ENCODE measurements at places on chromosomes 4 and X.

DNA sequence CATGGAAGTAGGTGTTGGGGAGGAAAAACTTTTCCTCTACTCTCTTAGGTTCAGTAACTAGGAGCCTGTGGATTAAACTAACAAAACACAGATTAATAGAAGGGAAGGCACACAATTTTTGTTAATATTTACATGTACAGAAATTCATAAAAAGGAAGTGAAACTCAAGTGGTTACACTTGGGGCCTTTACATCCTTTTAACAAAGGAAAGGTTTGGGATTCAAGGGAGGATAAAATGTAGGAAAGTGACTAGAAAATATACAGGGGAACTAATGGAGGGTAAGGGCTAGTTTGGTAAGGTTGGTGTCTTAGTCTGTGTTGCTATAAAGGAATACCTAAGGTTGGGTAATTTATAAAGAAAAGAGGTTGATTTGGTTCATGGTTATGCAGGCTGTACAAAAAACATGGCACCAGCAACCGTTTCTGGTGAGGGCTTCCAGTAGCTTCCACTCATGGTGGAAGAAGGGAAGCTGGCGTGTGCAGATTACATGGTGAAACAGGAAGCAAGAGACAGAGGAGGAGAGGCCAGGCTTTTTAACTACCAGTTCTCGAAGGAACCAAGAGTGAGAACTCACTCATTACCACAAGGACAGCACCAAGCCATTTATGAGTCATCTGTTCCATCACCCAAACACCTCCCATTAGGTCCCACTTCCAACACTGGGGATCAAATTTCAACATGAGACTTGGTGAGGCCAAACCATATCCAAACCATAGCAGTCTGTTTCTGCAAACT, 124.4 kb downstream of the CHRDL1 start:
- no peaks in the 10 kb centered on the region for H3K4me1 ChIP-seq
- no peak overlapping the region for H3K27ac ChIP-seq
- no peaks in the 10 kb centered on the region for H3K36me3 ChIP-seq
- no peak for DNase-seq
- no peak overlapping the region for H3K4me3 ChIP-seq

DNA sequence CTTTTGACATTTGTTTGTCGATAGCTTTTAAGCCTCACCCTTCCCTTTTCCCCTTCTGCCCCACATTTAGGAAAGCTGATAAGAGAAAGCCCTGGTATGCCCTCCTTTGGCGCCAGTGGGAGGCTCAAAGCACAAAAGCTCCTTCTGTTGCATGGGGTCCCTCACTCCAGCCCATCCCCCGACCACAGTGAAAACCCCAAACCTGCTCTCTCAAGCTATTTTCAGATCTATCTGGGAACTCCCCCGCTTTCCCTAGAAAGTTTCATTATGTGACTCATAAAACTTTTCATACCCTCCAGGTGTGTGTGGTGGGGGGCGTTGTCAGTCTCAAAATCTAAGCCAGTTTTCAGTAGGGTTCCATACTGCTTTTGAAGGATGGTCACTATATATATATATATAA, 259.0 kb upstream of the PCDH7 start:
- H3K4me1 ChIP-seq: no peaks in the 10 kb centered on the region
- no peaks in the 10 kb centered on the region for H3K27me3 ChIP-seq
- DNase-seq: no peak
- no peaks in the 10 kb centered on the region for H3K36me3 ChIP-seq
- no peak overlapping the region for H3K4me3 ChIP-seq
- no peak overlapping the region for H3K27ac ChIP-seq

- no peak for DNase-seq
- no peaks in the 10 kb centered on the region for H3K4me1 ChIP-seq
- H3K4me3 ChIP-seq: no peak overlapping the region
- H3K27ac ChIP-seq: no peak overlapping the region
These were observed 109.3 kb upstream of the KLHL13 start for GRCh38 chrX:118225711-118226428.

DNA sequence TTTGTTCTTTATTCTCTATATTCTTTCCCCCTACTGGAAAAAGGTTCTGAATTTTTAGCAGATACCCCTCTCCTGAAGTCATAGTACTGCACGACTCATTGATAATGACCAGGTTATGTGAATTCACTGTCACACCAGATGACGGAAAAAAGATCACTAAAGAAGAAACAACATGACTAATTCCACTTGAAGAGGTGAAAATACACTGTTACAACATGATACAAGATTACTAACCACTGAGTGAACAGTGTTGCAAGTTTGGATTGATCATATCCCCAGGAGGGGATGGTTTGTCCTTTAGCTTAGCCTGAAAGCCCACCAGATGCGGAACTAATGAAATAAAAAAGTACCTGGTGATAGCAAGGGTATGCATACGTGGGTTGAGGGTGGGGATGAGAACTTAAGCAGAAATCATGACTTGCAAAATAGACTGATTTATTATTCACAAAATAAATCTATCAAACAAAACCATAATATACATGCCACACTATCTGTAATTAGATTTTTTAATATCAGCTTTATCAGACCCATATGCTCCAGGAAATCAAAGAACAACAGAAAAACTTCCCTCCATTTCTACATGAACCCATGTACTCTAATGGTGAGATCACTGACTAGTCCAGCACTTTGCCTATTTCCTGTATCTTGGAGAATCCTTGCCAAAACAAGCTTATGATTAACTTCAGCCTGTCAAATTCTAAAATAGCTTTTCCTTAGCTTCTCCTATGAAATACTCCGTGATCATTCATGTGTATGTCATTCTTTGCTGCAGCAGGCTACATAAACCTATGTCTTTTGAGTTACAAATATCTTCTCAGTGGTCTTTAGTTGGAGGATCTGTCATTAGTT, 257.4 kb upstream of the AGA start:
- H3K27me3 ChIP-seq: no peaks in the 10 kb centered on the region
- H3K27ac ChIP-seq: no peak overlapping the region
- H3K36me3 ChIP-seq: no peaks in the 10 kb centered on the region
- H3K4me1 ChIP-seq: no peaks in the 10 kb centered on the region

DNA sequence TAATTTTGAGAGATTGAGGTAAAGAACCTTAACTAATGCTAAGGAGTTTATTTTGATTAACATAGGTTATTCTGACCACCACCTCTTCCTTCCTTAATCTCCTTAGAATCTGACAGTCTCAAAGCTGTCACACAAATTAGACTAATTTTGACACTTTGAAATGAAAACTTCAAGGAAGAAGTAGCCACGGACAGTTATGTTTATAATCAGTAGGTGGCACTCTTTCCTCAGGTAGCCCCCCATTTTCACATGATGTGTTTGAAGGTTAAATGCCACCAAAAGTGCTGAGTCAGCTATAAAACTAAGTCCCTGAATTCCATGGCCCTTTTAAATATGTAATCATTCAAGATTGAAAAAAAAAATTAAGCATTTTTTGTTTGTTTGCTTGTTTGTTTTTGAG, 22.4 kb downstream of the TMEM33 start:
- H3K4me3 ChIP-seq: no peak overlapping the region
- H3K4me1 ChIP-seq: no peaks in the 10 kb centered on the region
- no peak overlapping the region for H3K27ac ChIP-seq
- H3K27me3 ChIP-seq: no peaks in the 10 kb centered on the region
- DNase-seq: no peak

- no peak overlapping the region for H3K27ac ChIP-seq
- no peaks in the 10 kb centered on the region for H3K36me3 ChIP-seq
- no peak for DNase-seq
- H3K4me3 ChIP-seq: no peak overlapping the region
These were observed 97.4 kb downstream of the RASL11B start for GRCh38 chr4:52959541-52959940.

DNA sequence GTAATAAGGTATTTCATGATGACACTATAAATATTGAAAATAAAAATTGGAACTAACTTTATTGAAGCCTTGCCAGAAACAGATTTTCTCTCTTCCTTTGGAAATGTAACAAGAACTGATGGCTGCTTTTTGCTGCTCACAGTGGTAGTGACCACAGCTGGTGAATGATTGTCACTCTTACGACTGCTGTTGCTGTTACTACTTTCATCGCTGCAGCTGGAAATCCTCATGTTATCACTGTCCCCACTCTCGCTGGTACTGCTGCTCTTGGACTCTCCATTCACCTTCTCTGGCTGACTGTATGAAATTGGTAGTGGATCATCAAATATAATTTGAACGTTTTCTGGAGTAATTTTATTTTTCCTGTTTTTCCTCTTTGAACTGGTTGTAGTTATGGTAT, 28.5 kb upstream of the COX18 start:
- H3K27me3 ChIP-seq: no peaks in the 10 kb centered on the region
- DNase-seq: no peak
- no peak overlapping the region for H3K27ac ChIP-seq
- H3K4me3 ChIP-seq: no peak overlapping the region
- H3K36me3 ChIP-seq: peaks cover 5% of the 10 kb centered on the region
- H3K4me1 ChIP-seq: no peaks in the 10 kb centered on the region

- peaks cover 5% of the 10 kb centered on the region for H3K4me1 ChIP-seq
- H3K27ac ChIP-seq: no peak overlapping the region
- H3K27me3 ChIP-seq: no peaks in the 10 kb centered on the region
- DNase-seq: no peak
- H3K36me3 ChIP-seq: no peaks in the 10 kb centered on the region
- no peak overlapping the region for H3K4me3 ChIP-seq
These were observed 141.8 kb downstream of the SHROOM3 start for GRCh38 chr4:76576824-76577223.

DNA sequence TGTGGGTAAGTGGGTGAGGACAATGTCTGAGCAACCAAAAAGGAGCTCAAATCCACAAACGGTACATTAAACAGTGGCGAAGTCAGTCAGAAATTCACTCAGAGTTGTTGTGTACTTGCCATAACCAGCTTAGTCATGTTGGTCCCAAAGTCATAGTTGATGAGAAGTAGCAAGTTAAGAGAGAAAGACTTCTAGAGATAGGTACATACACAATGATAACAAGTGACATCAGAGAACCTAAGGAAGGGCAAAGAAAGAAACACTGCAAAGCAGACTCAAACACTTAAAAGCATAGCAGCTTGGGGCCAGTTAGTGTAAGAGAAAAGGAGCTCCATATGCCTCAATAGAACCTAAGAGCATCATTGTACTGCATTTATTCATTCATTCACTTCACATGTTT, 30.2 kb downstream of the DYNLT3 start:
- DNase-seq: no peak
- H3K27ac ChIP-seq: no peak overlapping the region
- no peaks in the 10 kb centered on the region for H3K27me3 ChIP-seq
- H3K4me1 ChIP-seq: no peaks in the 10 kb centered on the region
- H3K36me3 ChIP-seq: no peaks in the 10 kb centered on the region

GRCh38 chr4:2606960-2607506, 70.6 kb downstream of the FAM193A start:
- H3K27ac ChIP-seq: no peak overlapping the region
- H3K36me3 ChIP-seq: no peaks in the 10 kb centered on the region
- no peak overlapping the region for H3K4me3 ChIP-seq
- H3K27me3 ChIP-seq: no peaks in the 10 kb centered on the region
- DNase-seq: no peak
- H3K4me1 ChIP-seq: no peaks in the 10 kb centered on the region

DNA sequence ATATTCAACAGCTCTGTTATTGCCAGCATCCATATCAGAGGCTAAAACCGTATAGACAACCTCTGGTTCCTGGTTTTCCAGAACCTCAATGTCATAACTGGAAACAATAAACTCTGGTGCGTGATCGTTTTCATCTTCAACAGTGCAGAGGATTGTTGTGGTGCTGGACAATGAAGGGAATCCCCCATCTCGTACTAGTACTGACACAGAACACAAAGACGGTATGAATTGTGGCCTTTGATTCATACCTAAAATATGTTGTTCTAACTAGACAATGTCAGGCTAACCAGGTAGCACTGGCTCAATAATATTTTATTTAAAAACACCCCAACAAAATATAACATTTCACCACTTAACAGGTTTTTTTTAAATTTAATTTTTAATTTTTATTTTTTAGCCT, 186.9 kb downstream of the DCHS2 start:
- H3K27me3 ChIP-seq: no peaks in the 10 kb centered on the region
- no peak overlapping the region for H3K27ac ChIP-seq
- no peaks in the 10 kb centered on the region for H3K36me3 ChIP-seq
- no peak overlapping the region for H3K4me3 ChIP-seq
- no peaks in the 10 kb centered on the region for H3K4me1 ChIP-seq

DNA sequence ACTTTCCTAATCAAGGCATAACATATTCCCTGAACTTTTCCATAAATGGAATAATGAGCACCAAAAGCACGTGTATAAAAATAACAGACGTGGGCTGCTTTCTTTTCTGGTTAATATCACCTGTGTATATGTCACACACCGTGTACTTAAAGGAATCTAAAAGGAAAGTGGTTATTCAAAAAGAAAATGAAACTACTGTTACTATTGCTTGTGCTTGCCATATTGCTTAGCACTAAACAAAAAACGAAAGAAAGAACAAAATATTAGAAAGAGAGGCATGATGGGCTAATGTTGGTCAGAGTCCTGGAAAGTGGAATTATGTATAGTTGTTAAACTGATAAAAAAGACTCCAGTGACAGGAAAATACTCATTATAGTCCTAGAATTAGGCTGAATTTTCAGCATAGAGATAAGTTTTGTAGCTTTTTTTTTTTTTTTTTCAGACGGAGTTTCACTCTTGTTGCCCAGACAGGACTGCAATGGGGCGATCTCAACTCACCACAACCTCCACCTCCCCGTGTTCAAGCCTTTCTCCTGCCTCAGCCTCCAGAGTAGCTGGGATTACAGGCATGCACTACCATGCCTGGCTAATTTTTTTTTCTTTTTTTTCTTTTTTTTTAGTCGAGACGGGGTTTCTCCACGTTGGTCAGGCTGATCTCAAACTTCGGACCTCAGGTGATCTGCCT, 123.2 kb downstream of the PABPC4L start:
- no peaks in the 10 kb centered on the region for H3K36me3 ChIP-seq
- H3K4me1 ChIP-seq: no peaks in the 10 kb centered on the region

GRCh38 chr4:182918791-182919302, 1.7 kb upstream of the DCTD start:
- no peaks in the 10 kb centered on the region for H3K27me3 ChIP-seq
- H3K4me3 ChIP-seq: no peak overlapping the region
- no peaks in the 10 kb centered on the region for H3K4me1 ChIP-seq
- H3K36me3 ChIP-seq: no peaks in the 10 kb centered on the region
- DNase-seq: no peak

- H3K27me3 ChIP-seq: no peaks in the 10 kb centered on the region
- no peak overlapping the region for H3K4me3 ChIP-seq
- no peaks in the 10 kb centered on the region for H3K4me1 ChIP-seq
- no peak for DNase-seq
- H3K36me3 ChIP-seq: no peaks in the 10 kb centered on the region
- no peak overlapping the region for H3K27ac ChIP-seq
These were observed 12.5 kb upstream of the UVSSA start for GRCh38 chr4:1334579-1334895.

DNA sequence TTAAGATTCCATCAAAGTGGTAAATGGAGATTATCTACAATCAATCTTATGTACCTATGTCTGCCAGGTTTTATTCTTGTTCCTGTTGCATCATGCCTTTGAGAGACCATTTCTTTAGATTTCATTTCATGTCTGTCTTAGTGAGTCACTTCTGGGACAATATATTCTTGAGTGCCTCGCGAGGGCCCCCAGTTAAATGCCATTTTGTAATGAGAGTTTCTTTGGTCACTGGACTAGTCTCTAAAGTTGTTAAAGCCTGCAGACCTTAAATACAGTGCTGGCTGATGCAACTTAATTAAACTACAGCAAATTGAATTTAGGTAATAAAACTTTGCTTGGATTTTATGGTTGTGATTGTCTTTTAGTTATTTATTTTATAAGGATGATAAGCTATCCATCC, 87.2 kb upstream of the PITX2 start:
- DNase-seq: no peak
- H3K36me3 ChIP-seq: no peaks in the 10 kb centered on the region
- no peak overlapping the region for H3K4me3 ChIP-seq
- no peaks in the 10 kb centered on the region for H3K27me3 ChIP-seq

All from prostate gland (tissue), 2 donors.